Activated T-cell treated with anti-CD3 and anti-CD28 coated beads for 48 hours (primary cell): ENCODE measurements at places on chromosomes 3 and 15.

- DNase-seq = no peak
Measured at GRCh38 chr15:58330741-58331559, 100.8 kb upstream of the LIPC start.

DNA sequence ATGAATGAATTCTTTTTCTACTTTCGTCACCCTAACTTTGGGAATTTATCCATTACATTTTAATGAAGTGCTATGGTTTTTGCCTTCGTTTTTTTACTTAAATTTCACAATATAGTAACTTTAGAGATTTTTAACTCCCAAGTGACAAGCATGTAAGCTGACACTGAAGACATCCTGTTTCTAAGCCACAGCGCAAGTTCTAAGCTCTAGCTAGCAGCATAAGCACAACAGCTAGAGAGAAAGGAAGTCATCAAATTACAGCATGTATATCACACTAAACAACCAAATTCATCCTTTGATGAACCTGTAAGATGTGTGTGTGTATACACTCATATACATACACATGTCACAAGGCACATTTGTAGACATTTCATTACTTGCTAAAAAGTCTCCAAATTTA, 119.3 kb downstream of the P3H2 start:
- no peak for DNase-seq

DNA sequence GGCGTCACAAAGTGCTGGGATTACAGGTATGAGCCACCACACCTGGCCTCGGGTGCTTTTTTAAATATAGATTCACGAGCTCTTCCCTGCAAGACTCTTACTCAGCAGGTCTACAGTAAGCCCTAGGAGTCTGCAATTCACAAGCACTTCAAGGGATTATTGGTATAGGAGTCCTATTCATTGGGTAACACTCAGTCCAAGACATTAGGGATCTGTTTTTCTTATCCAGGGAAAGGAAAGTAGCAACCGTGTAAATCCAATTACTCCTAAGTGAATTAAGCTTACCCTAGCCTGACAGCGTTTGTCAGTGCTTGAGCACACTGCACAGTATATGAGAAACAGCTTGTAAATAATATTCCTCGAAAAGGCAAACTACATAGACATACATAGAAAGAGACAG, 109.9 kb downstream of the SENP2 start:
- DNase-seq = no peak

- no peak for DNase-seq
Measured at GRCh38 chr3:141228395-141228794, 3.2 kb upstream of the PXYLP1 start.

DNA sequence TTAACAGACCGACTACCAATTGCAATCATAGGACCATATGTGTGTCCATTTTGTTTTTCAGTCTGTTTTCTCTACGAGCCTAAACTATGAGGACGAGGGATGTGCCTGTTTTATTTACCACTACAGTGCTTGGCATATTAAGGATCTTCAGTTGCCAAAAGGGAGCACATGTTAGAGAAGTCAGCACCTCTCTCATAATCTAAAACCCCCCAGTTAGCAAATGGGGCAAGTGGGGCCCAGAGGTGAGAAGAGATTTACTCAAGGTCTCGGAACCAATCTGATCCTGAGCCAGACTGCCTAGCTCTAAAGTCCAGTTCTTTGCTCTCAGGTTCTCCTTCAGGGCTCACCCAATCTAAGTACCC, 578 bp upstream of the PODXL2 start:
- no peak for DNase-seq
